T-helper 17 cell (primary cell): ENCODE measurements at places on chromosomes 3 and 15.
A peak's percentile ranks its signal among the peaks of the same experiment; 100 is the strongest.

- DNase-seq: no peak
These were observed 877 bp downstream of the NIT2 start for GRCh38 chr3:100335434-100335833.

DNA sequence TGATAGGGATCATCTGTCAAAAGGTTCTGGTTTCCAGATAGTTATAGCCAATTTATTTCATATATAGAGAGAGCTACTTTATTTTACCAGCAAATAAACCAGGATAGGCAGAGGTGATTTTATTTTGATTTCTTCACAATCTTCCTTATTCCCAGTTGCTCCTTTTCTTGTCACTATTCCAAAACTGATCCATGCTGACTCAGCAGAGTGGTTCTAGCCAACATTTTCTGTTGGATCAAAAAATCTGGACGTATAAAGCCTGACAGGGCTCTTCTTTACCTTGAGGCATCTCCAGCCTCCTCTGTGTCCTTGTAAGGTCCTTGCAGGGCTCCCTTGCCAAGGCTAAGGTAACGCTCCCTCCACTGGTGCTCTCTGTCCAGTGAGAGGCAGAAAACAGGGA lies 15.8 kb downstream of the HDC start:
- no peak for DNase-seq

- no peak for DNase-seq
These were observed 767 bp upstream of the GATA2 start for GRCh38 chr3:128493570-128494366.

- no peak for DNase-seq
These were observed 199.9 kb upstream of the CTDSPL start for GRCh38 chr3:37661615-37662306.

DNA sequence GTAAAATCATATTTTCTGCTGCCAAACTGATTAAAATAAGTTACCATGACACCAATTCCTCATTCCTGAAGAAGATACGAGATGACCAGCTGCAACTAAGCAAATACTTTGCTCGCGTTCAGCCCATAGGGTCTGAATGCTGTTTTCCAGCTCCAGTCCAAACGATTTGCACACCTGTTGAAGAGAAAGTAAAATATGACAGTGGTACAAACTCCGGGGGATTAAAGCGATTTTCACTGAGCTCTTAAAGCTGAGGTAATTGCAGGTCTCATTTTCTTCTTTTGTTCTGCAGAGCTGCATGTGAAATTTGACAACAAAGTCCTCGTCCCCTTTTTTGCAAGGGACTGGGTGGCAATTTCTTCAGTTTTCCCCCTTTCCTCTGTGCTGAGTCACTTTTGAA lies 118.4 kb downstream of the NR2F2 start:
- no peak for DNase-seq

- no peak for DNase-seq
These were observed 126.0 kb downstream of the ST8SIA2 start for GRCh38 chr15:92519709-92520108.

GRCh38 chr15:74768099-74768770 lies 13.6 kb upstream of the CSK start:
- no peak for DNase-seq

GRCh38 chr15:66151809-66152208 lies 101.7 kb downstream of the MEGF11 start:
- DNase-seq: no peak

DNA sequence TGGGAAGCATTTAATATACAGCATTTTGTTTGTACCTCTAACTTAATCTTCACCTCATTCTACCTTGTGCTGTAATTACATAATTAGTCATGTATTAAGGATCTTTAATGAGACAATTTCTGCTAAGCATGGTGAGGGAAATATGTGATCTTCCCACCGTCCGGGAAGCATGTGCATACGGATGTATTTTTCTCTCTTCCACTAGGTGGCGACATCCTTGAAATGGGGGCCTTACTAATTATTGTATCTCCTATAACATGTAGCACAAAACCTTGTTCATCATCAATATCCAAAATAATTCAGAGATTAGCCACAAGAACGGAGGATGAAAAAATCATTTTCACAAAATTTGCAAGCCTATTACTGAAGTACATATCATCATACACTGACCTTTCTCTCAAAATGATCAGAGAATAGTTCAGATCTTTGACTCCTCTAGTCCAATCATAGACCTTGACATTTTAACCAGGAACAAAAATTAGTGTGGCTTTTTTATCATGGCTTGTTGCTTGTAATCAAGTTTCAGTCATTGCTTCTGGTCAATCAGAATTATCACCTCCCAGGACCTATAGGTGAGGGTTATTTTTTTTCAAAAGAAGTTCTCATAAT lies 148.9 kb upstream of the GBE1 start:
- no peak for DNase-seq

DNA sequence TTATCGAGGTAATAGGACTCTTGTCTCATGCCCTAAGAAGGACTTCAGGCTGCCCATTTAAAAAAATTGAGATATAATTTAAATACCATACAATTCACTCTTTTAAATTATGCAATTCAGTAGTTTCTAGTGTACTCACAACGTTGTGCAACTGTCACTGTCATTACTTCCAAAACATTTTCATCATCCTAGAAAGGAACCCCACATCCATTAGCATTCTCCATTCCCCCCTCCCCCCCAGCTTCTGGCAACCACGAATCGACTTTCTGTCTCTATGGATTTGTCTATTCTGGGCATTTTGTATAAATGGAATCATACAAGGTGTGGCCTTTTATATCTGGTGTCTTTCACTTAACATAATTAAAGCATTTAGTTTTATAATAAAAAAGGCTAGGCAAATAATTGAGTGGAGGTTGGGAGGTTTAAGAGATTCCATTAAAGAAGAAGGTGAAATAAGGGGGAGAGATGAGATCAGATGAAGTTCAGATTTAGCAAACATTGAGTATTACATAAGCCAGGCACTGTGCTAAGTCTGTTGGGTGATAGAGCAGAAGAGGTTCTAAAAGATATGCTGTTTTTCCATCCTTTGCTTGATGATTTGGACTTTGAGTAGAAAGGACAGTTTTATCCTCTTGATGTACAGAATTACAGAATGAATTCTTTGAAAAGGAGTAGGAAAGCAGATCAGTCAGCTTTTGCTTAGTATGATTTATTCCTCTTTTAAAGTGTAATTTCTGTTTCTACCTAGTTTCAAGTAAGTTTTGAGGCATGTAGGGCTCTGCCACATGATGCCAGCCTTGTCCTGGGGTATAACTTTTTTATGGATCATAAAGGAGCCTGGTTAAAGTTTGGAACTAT lies 36.3 kb downstream of the UBE2E2 start:
- no peak for DNase-seq

DNA sequence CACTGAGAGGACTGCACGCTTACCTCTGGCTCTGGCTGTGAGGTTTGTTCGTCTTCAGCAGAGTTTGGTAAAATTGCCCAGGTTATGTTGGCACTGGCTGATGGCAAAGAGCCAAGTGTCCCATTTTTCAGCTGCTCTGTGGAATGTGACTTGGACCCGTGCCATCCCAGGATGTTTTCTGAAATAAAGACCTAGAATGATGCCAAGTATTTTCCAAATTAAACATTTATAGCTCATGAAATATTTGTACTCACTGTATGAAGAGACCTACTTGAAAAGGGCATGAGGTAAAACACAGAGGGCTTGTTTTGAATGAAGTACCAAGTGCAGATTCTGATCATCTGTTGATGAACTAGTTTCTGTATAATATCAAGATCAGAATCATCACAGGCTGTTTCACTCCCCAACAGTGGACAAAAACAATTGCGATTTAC lies 200.5 kb downstream of the STT3B start:
- DNase-seq: no peak

- DNase-seq: no peak
These were observed 410.2 kb upstream of the CFAP20DC start for GRCh38 chr3:59460068-59460467.

DNA sequence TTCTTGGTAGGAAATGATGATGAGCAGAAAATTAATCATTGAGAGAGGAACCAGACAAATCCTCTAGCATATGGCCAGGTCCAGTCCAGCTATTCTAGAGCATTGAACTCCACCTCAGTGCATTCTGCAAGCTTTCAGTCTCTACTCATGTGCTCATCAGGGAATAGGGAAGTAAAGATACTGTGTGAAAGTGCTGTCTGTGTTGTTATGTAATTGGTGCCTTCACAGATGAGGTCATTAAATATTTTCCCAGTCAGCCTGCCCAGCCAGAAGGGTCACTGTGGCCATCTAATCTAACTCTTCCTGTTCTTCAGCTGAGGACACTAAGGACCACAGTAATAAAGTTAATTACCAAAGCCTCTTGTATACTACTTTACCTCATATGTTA lies 28.2 kb downstream of the C3orf62 start:
- DNase-seq: no peak

DNA sequence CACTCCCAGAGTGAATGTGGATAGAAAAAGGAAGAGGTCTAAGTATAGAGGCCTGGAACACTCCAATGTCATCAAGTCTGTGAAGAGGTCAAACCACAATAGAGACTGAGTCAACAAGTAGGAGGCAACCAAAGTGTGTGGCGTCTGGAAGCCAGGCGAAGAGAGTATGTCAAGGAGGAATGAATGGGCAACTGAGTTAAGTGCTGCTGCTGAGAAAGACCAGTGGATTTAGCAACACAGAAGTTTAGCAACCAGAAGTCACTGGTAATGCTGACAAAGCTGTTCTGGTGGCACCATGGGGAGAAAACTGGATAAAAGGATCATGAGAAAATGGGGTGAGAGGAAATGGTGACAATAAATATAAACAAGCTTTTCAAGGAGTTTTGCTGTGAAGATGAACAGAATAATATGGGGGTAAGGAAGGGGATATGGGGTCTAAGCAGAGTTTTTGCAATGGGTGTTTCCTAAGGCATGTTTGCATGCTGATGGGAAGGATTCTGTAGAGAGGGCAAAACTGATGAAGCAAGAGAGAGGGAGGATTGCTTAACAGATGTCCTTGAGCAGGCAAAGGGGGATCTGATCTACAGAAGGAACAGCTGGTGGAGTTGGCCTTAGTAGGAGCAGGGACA lies 38.4 kb downstream of the PCOLCE2 start:
- DNase-seq: no peak

DNA sequence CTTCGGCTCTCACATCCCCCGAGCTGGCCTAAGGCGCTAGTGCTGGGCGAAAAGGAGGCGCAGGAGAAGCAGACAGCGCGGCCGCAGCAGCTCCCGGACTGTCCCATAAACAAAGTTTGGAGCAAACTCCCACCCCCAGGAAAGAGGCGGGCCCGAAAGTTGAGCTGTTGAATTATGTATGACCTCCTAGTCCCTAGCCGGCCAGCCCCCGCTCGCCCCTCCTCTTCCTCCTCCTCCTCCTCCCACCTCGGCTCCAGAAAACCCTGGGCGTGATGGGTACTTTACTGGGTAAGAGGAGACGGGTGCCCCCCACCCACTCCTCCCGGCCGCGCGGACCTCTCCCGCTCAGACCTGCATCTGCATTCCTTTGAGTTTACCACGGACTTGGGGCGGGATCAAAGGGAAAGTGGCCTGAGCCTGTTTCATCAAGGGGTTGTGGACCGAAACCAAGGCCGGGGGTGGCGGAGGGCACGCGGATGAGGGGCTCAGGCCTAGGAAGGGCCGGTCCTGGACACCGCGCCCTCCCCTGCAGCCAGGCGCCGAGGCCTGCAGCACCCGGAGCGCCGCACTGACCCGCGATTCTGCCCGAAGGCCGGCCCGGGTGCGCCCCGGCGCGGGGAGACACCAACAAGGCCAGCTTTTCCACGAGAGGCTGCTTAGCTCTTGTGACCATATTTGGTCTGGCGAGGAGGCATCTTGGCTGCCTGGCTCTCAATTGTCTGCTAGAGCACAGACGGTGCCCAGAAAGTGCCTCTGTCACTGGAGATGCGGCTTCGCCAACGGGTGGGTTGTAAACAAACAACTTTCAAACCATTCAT lies at the start of gene WWTR1:
WWTR1 (minus strand) TSS at position 100 of the 818 bp plus-strand sequence. CDS start 719 bp downstream, outside the sequence.
- no peak for DNase-seq

DNA sequence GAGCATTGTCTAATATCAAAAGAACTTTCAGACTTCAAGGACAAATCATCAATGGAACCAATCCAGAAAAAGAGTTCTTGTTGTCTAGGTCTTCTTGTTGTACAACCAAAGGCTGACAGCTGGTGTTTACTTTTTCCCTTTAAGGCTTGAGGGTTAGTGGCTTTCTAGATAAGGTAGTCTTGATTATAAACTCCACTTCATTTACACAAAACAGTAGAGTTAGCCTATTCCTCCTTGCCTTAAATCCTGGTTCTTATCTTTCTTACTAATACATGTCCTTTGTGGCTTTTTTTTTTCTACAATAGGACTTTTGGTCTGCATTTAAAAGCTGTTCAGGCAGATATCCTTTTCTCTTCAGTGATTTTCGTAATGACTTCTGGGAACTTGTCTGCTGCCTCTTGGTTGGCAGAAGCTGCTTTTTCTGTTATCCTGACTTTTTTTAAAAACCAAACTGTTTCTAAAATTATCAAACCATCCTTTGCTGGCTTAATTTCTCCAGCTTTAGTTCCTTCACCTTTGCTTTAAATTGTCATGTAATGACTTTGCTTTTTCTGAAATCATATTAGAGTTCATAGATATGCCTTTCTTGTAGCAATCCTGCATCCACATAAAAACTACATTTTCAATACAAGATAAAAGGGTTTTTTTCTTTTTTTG lies 44.8 kb downstream of the STRIT1 start:
- no peak for DNase-seq

- DNase-seq: no peak
These were observed 17.3 kb upstream of the SLC28A2 start for GRCh38 chr15:45234562-45235235.

DNA sequence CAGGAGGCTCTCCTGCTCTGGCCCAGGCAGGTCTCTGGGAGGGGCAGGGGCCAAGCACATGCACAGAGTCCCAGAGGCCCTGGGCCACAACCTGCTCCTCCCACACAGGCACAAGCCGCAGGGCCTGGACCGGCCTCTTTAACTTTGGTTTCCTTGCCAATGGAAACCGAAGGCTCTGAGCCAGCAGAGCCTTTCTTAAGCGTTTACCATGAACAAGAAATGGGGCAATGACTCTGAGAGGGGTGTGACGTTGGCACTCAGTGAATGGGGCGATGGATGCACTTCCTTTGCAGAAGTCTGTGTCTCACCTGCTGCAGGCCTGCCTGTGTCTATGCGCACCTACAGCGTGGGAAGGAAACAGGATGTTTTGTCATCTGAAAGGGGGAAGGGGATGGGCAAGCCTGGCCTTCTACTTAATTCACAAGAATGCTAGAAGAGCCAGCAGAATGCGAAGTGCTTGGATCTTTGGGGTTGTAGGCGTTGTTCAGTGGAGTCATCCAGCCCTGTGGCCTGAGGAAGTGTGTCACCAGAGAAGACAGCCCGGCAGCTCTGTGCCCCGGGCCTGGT lies 41.8 kb downstream of the IFT122 start:
- DNase-seq: peak; percentile 24

- no peak for DNase-seq
These were observed 74.3 kb downstream of the MYO1E start for GRCh38 chr15:59298225-59298853.

GRCh38 chr3:33722626-33723370 lies 4.7 kb upstream of the CLASP2 start:
- DNase-seq: no peak
